Kidney tubule cell (primary cell): ENCODE measurements at places on chromosomes 5 and 9.

GRCh38 chr9:37085233-37085632 lies 35.1 kb upstream of the ZCCHC7 start:
- DNase-seq, result no peak

- no peak for DNase-seq
These were observed 130.0 kb downstream of the PDE4D start for GRCh38 chr5:59763541-59763940.

DNA sequence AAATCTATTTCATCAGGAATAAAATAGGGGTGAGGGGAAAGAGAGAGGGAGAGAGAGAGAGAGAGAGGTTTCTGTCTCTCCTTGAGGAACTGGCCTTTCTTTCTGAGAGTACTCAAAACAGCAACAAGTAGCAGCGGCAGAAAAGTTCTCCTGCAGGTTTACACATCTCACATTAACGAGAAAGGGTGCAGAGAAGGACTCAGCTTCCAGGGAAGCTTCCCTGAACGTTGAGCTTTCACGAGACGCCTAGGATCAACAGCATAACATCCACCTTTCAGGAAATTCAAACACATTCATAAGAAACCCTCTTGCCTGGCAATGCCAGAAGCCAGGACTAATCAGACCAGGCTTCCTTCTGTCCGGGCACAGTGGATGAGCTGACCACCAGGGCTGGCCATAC lies 162.9 kb downstream of the ZDHHC21 start:
- no peak for DNase-seq

GRCh38 chr5:132227485-132228240 lies at the start of gene P4HA2:
P4HA2 (minus strand) TSS chr5:132227853; CDS start chr5:132218626, 9,227 bp downstream.
- DNase-seq, result peak; percentile 91

DNA sequence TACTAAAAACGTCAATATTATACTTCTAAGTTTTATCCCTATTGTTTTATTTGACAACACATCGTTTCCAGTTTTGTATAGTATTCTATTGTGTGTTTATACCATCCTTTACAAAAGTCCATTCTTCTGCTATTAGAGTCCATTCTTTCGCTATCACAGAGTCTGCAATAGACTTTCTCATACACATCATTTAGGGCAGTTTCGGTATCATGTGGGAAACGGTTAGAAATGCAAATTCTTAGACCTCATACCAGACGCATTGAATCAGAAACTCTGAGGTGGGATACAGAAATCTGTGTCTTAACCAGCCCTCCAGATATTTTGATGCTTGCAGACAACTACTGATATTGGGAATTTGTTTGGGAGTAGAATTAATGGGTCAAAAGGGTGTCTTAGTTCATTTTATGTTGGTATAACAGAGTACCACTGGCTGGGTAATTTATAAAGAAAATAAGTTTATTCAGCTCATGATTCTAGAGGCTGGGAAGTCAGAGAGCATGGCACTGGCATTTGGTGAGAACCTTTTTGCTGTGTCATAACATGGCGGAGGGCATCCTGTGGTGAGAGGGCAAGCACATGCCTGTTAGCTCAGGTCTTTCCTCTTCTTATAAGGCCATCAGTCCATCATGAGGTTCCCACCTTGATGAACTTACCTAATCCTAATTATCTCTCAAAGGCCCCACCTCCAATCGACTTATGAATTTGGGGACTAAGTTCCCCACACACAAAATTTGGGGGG lies 21.1 kb downstream of the CARTPT start:
- DNase-seq, result no peak

- peak; percentile 56 for DNase-seq
These were observed 198.8 kb downstream of the AUH start for GRCh38 chr9:91162784-91163443.

- no peak for DNase-seq
These were observed 44.6 kb upstream of the ALDH1A1 start for GRCh38 chr9:72997387-72997995.

DNA sequence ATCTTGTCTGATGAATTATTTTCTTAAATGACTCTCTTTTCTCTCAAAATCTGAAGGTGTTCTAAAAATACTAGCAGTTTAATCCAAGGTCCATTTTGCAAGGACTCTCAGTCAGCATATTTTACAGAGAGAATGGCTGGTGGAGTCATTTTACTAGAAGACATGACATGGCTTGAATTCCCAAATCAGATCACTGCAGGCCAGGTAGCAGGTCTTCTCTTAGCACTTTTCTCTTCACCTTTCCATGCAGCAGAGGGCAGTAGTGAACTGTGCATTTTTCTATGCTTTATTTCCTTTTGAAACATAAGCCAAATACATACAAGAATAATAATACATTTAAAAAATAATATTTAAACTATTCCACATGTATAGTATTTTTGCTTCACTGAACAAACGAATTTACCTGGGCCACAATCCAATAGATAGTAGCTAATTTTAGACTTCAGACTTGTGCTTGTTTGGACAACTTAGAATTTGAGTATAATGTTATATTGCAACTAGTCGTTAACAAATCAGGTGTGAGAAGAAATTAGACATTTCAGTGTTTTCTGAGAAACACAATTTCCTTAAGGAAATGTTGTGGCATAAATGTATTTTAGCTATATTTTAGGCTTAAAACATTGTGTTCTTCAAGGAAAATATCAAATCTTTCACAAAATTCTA lies 289.4 kb upstream of the DAB2 start:
- DNase-seq, result peak; percentile 66

DNA sequence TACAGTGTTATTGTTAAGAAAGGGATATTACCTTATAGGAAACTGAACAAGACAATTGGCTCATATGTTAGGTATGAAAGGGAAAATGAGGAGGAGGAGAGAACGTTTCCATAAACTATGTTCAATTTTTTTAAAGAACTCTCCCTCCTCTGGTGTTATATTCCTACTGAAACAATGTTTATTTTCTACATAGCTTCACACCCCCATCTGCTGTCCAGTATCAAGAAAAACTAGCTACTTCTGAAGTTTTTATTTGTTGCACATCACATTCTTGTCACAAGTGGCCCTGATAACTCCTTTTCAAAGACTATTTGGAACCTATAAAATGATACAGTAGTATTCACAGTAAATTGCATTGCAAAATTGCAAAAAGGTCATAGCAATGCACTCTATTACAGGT lies 223.4 kb upstream of the FAM174A start:
- DNase-seq, result peak; percentile 40

DNA sequence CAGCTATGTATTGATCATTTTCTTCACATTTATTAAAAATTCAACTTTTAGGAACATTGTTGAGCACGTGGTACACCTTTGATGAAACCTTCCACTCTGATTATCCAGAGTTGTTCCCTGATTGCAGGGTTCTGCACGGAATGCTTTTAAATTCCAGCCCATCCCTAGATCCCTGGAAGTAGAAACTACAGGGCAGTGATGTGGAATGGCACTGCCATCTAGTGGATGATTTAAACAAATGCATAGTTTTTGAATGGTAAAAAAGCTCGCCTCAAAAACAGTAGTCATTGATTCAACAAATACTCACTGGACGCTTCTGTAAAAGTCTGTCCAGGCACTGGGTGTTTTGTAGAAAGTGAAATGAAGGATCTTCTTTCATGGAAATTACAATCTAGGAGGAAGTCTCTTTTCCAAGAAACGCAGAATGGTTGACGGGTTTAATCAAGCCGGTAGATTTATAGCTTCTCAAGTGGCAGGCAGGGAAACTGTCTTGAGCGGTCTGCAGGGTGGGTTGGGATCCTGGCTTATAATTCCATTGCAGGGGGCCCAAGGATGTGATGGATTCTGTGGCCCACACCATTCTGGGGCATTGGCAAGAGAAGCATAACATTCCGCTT lies 118.4 kb downstream of the ARHGAP26 start:
- DNase-seq, result peak; percentile 59

- DNase-seq, result no peak
These were observed 233.2 kb downstream of the SPATA31A1 start for GRCh38 chr9:39588500-39589137.

DNA sequence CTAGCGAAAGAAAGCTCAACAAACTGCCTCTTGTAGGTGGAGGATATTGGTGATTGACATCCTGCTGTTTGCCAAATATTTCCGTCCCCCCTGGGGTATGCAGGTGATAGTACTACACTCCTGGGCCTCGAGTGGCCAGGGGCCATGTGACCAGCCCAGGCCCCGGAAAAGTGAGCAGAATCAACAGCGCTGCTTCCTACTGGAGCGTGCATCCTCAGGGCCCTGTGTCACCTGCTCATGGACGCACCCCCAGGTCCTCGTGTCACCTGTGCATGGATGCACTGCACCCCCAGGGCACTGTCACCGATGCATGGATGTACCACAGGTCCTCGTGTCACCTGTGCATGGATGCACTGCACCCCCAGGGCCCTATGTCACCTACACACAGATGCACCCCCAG lies 43.8 kb downstream of the ADAMTS16 start:
- DNase-seq, result no peak

GRCh38 chr9:76651119-76651705 lies 113.0 kb upstream of the PCA3 start:
- no peak for DNase-seq

DNA sequence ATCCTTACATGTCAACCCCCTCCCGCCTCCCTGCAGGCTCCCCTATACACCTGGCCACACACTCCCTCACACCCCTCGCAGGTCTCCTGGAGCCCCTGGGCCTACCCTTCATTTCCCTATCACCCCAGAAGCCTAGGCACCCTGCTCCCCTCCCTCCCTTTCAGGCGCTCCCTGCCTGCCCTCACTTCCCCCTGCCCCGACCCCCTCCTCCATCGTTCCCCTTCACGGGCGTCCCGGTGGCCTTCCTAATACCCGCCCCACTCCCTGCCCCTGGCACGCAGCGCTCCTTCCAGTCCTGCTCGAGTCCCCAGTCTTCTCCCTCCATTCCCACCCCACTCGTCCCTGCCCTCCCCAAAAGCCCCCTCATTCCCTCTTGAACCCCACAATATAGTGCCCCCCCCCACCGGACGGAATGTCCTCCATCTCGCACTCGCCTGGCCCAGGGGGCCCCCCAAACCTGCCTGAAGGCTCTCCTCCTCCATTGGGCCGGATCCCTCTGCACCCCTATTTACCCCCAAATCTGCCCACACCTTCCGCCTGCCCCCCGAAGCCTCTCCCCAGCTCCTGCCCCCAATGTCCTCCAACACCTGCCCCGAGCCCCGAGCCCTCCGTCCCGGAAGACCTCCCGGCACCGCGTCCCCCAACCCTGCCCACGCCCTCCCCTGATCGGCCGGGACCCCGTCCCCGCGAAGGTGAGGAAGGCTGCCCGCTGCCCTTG lies 746 bp downstream of the STRBP start:
- no peak for DNase-seq

GRCh38 chr5:180135967-180136629 lies 64.5 kb upstream of the RNF130 start:
- no peak for DNase-seq

- DNase-seq, result no peak
These were observed 942.9 kb downstream of the CDH18 start for GRCh38 chr5:19044931-19045695.

- DNase-seq, result no peak
These were observed 67.8 kb downstream of the ENTREP1 start for GRCh38 chr9:69392826-69393225.

GRCh38 chr5:53424686-53425615 lies 55.5 kb upstream of the FST start:
- DNase-seq, result no peak

- DNase-seq, result no peak
These were observed 472.9 kb downstream of the PDE4D start for GRCh38 chr5:59420596-59420995.

DNA sequence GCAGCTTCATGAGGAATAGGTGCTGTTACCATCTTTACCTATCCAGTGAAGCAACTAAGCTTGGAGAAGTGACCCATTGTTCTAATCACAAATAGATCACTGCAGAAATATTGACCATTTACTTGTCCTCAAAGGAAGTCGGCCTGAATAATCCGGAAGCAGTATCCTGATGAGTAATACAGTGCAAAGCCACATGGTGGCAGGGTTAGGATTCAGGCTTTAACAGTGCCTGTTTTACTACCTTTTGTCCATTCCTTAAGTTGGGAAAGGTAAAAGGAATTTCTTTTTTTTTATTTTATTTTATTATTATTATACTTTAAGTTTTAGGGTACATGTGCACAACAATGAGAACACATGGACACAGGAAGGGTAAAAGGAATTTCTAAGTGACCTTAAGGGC lies 336.3 kb downstream of the KDM4C start:
- peak; percentile 41 for DNase-seq
